ENCODE measurements at places on chromosomes 5 and 9.

GRCh38 chr9:77707383-77708063 lies 59.4 kb upstream of the GNA14 start:
- DNase-seq = no peak

DNA sequence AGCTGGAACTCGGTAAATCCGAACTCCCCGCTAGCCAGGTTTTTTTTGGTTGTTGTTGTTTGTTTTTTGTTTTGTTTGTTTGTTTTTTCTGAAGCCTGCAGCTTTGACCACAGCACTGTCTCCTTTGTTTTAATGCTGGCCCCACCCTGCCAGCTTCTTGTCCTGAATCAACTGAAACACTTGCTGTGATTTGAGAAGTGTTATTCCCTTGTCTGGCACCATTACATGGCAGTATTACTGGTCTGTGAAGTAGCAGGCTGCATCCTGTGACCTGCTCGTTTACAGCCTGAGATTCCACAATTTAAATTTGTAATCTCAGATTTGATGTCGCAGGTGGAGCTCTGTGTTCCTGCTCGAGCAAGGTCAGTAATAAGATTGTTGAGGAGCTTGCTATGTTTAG lies 1.4 kb upstream of the SLC36A2 start:
- DNase-seq = no peak

GRCh38 chr5:10645146-10645545 lies 81.3 kb downstream of the ANKRD33B start:
- no peak for DNase-seq

- no peak for DNase-seq
Observed at GRCh38 chr5:122192497-122193496, 63.5 kb downstream of the ZNF474 start.

- no peak for DNase-seq
Observed at GRCh38 chr5:127685662-127686061, 17.5 kb upstream of the CCDC192 start.

DNA sequence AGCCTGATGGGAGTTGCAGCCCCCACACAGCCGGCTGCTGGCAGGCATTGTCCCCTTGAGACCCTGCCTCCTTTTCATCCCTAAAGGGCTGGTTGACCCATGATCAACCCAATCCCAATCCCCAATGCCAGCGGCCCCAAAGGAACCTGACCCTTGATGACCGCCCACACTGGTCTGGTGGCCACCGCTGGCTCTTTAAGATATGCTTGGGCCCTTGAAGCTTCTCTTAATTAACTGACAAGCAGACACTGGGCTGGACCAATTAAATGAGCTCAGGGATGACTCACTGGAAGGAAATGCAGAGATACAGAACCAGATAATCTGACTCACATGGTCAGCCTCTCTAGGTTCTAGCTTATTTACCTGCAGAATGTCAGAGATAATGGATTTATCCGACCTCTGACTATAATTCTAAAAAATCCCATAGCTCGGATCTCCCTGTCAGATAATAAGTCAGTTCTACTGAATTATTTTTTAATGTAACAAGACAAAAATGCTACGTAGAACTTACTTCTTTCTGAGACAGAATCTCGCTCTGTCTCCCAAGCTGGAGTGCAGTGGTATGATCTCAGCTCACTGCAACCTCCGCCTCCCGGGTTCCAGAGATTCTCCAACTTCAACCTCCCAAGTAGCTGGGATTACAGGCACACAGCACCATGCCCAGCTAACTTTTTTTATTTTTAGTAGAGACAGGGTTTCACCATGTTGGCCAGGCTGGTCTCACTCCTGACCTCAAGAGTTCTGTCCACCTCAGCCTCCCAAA lies 11.1 kb upstream of the MLANA start:
- no peak for DNase-seq

DNA sequence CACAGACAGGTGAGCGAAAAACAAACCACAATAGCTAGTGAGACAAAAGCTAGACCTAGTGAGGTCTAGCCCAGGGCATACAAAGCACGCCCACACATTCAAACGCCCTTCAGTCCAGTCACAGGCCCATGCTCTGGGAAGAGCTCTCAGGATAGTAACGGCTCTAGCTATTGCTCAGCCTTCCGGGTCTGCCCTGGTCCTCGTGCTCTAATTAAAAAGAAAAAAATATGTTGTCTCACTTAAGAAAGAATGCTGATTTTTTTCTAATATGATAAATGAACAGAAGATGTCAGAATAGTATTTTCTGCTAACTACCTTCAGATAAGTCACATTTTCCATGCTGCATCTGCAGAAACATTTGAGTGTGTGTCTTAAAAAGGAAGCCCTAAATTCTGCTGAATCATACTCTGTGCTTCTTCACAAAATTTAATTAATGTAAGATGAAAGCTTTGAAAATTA lies 94.5 kb downstream of the PLPP1 start:
- no peak for DNase-seq

DNA sequence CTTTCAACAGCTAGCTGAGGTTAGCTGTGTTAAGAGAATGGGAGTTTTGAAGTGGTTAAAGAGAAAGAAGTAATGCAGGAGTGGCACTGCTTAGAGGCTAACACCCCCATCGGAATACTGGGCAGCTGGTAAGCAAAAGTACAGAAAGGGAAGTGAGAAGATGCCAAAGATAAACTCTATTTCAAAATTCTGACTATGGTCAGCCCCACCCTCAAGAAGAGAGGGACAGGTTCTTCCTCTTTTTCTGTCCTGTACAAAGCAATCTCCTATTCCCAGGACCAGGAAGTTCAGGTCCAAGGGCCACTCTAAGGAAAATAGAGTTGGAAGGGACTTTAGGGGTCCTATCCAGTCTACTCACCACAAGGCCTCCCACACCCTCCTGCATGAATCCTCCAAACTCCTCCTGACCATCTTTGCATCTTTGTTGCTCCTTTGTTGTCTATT lies 45.9 kb upstream of the JAK2 start:
- no peak for DNase-seq

DNA sequence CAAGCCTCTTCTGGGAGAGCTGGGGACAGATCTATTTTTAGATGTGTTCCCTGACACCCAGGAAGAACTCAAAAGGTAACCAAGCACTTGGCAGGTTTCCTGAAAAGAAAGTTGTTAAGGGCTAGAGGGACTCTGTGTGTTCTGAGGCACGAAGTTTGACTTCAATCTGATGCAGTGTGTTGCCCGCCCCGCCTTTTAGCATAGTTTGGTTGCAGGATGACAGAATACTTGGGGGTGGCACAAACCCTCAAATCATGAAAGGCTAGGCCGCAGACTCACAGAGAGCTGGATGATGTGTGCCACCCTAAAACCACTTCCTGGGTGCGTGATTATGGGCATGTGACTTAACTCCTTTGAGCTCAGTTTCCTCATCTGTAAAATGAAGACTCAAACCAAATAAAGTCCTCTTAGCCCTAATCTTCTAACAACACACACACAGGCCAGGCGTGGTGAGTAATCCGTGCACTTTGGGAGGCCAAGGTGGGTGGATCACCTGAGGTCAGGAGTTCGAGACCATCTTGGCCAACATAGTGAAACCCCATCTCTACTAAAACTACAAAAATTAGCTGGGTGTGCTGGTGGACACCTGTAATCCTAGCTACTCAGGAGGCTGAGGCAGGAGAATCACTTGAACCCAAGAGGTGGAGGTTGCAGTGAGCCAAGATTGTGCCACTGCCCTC lies 12.8 kb upstream of the NDFIP1 start:
- DNase-seq = no peak

GRCh38 chr9:72444435-72444834 lies 77.0 kb upstream of the TMC1 start:
- no peak for DNase-seq

DNA sequence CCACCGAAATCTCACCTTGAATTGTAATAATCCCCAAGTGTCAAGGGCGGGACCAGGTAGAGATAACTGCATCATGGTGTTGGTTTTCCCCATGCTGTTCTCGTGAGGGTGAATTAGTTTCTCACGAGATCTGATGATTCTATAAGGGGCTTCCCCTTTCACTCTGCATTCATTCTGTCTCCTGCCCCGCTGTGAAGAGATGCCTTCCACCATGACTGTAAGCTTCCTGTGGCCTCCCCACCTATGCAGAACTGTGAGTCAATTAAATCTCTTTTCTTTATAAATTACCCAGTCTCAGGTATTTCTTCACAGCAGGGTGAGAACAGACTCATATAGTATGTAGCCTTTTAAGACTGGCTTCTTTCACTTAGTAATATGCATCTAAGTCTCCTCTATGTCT lies 128.1 kb upstream of the NR5A1 start:
- DNase-seq = no peak

DNA sequence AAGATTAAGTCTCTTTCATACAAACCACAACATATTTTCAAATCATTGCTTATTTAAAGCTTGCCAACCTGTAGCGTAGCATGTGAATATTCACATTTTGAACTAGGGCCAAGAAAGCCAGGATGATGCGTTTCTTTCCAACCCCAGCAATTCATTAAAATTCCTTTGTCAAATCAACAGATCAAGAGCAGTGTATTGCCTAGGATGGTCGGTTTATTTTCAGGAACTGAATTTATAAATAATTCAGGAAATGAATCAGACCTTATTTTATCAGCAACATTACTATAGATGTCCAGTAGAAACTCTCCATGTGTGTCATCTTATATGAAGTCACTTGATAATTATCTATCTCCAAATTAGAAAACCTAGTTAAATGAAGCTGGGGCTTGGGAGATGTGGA lies 13.2 kb upstream of the AUH start:
- DNase-seq = no peak

GRCh38 chr5:154608531-154609011 lies 130.5 kb upstream of the HAND1 start:
- DNase-seq = no peak

DNA sequence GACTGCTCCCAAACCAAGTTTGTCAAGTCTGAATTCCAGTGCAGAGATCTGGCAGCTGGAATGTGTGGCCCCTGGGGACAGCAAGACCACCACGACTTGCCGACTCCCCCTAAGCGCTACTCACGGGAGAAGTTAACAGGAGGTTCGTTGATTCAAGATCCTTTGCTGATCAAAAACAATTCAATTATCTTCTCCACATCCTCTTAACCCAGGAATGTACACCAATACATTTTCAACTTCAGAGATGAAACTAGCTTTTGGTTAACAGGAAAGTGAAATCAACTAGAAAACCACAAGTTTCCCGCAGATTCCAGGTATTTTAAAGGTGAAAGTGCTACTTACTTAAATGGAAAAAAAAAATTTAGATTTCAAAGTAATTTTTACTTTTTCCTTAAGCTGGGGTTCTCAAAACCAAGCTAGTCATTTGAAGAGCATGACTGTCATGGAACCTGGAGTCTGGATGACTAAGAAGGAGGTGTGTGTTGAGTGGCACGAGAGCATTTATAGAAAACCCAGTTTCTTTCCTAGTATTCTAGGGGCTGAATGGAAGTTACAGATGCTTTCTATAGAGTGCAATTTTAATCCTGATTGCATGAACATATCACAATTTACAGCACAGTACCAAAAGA lies 257.5 kb upstream of the PANK3 start:
- no peak for DNase-seq

GRCh38 chr9:123927625-123928532 lies 2.0 kb downstream of the DENND1A start:
- DNase-seq = no peak

GRCh38 chr5:58201922-58202648 lies 257.8 kb downstream of the PLK2 start:
- DNase-seq = no peak

DNA sequence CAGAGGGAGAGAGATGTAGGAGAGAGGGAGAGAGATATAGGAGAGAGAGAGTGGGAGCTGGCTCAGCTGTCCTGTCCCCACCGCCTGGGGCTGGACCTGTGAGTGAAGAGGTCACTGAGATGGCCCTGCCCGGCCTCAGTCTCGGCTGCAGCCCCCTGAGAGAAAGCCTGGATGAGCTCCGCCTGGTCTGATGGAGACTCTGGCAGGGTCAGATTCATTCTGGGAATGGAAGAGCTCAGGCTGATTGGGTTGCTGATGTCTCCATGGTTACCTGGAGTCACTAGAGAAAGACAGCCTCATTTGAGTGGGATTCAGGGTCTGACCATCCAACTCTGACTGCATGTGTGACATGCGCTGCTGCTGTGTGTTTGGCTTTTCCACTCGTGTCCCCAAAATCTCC lies 27.1 kb upstream of the SEMA4D start:
- no peak for DNase-seq

- DNase-seq = no peak
Observed at GRCh38 chr5:113147101-113147508, 170.5 kb downstream of the DCP2 start.

DNA sequence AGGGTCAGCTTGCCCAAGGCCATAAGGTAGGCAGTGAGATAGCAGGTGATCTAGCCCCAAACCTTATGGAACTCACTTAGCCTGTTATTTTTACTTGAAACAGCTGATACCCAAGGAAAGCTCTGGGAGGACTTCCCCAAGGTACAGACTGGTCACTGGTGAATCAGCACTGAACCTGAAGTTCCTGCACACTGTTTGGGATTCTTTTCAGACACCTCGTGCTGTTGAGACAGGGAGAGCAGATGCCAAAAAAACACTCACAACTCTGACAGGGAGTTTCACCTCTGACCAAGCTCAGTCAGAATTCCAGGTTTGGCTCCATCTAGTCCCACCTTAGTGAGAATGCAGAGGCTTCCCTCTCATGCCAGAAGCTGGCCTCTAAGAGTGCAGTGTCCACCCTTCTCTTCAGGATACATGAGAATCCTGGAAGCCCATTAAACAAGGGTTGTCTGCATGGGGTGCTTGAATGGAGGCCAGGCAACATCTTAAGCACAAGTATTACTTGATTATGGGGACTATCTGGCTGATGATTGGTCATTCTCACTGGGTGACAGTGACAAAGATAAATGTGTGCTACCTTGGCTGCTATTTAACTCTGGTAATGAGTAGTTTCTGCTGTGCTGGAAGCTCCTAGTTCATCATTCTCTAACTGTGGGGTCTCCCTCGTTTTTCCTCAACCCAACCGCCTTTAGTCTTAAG lies 122.8 kb upstream of the SLIT3 start:
- DNase-seq = no peak

GRCh38 chr5:41345295-41345694 lies 132.0 kb upstream of the C6 start:
- no peak for DNase-seq

- no peak for DNase-seq
Observed at GRCh38 chr5:89606939-89607534, 724.1 kb upstream of the MEF2C start.

GRCh38 chr5:132714456-132715307 lies 22.7 kb downstream of the KIF3A start:
- DNase-seq = no peak
